ENCODE measurements at places on chromosomes 2 and 18.

GRCh38 chr2:231541645-231542044, 11.4 kb upstream of the NMUR1 start:
- DNase-seq: no peak

DNA sequence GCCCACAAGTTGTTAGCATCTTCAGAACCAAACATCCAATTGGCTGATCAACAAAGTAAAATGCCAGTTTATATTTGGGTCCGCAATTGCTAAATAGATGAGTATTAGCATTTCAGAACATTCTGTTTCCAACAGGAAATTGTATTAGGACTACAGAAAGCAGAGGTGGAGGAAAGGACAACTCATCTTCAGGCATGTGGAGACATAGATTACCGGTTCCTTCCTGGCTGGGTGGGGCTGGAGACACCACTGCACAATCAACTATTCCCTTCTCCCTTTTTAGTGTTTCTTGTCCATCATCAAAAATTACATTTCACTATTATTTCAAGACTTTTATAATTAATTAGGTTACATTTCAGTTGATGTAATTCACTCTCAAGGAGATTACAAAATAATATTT, 83.8 kb downstream of the ADAM23 start:
- DNase-seq: no peak

- DNase-seq: no peak
These were observed 151.3 kb upstream of the THUMPD2 start for GRCh38 chr2:39930175-39930917.

DNA sequence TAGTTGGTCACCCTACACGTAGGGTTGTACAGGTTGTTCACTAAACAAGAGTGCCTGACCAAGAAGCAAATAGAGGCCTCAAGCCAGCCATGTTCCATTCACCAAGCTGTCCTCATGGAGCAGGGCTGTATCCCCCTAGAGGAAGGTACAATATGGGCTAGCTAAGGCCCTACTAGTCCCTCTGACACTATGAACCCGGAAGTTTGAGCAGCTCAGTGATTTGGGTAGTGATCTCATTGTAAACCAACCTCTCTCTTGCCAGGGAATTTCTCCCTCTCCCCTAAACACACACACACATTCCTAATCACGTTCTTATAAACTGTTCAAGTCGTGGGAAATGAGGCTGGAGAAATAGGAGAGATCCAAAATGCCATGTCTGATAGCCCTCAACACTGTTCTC, 6.7 kb upstream of the CYS1 start:
- no peak for DNase-seq

DNA sequence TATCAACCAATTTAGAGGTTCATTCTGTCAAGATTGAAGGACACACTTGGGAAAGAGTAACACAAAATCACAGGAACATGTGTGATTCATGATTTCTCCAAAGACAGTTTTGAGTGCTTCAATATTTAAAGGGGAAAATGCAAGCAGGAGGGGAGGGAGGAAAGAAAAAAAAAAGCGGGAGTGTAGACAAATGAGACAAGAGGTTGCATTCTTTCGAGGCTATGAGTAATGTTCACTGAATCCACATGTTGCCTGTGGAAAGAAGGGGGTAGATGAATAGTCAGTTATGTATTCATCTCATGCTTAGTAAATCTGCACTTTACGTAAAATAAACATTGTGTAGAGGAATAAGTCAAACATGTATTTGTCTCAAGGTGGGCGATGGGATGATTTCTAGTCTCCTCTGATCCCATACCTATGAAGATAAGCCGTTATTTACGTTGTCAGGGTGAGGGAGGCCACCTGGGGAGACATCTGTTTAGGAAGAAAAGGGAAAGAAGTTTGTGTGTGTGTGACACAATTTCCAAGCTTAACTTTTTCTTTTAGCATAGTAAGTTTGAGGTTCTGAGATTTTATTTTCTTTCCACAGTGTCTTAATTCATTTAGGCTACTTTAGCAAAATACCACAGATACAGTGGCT, 211.0 kb upstream of the ZC3H15 start:
- no peak for DNase-seq

- DNase-seq: no peak
These were observed 96.3 kb downstream of the ARMC9 start for GRCh38 chr2:231294571-231295362.

DNA sequence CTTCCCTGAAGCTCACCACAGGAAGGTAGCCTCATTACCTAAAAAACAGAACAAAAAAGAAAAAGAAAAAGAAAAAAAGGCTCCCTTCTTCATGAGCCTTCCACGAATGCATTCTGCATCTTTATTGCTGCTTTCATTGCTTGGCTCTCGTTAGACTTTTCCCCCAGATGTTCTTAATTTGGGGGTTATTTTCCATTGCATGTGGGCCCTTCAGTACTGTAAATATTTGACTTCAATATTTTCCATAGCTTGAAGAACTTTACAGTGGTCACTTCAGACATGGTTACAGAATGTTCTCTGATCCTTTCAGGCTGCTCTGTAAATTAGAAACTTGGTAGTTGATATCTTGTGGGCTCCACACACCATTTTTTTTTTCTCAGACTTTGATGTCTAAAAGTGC, 65.6 kb upstream of the COPS8 start:
- DNase-seq: peak; percentile 64

DNA sequence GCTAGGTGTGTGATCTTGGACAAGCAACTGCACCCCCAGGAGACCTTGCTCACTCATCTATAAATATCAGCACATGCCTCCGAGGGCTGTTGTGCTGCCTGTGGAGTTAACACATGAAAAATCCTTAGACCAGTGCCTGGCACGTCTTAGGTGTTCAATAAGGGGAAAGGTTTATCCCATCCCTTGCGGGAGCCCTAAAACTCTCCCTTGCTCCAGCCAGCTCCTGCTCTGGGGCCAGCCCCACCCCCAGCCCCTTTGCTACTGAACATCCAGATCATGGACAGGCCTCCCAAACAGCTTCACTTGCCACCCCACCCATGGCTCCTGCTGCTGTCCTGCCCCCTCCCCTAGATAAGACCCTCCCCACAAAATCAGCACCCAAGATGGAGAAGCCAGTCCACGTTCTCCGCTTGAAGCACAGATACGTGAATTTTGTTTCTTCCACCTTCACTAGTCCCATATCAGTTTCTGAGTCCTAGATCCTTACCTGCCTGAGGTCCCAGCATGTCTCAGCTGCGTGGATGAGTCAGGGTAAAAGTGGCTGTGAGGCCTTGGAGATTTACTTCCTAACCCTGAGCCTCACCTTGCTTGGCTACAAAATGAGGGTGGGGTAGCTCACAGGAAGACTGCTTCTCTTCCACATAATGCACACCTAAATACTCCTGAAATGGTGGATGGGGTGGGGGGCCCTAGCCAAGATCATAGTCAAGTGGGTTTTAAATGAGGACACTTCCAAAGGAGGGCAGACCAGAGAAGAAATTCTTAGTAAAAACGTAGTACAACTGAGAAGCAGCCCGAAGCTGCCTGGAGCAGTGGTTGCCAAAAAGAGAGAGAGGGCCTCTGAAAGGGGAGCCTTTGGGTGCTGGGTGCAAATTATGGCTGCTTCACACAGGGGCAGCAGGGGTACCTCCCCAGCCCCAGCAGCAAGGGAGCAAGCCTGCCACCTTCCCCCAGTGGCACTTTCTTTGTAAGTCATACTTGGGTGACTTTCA, 40.4 kb downstream of the C1QL2 start:
- no peak for DNase-seq

GRCh38 chr2:113124984-113125855, 2.2 kb upstream of the IL1RN start:
- no peak for DNase-seq

- no peak for DNase-seq
These were observed 77.8 kb downstream of the MYO1B start for GRCh38 chr2:191322828-191323506.

- no peak for DNase-seq
These were observed 82.2 kb downstream of the ADD2 start for GRCh38 chr2:70685771-70686171.

DNA sequence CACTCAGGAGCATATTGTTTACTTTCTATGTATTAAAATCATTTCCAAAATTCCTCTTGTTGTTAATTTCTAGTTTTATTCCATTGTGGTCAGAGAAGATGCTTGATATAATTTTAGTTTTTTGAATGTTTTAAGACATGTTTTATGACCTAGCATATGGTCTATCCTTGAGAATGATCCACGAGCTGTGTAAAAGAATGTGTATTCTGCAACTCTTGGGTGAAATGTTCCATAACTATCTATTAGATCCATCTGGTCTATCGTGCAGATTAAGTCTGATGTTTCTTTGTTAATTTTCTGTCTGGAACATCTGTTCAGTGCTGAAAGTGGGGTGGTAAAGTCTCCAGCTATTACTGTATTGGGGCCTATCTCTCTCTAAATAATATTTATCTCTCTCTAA, 83.3 kb upstream of the EPAS1 start:
- no peak for DNase-seq

DNA sequence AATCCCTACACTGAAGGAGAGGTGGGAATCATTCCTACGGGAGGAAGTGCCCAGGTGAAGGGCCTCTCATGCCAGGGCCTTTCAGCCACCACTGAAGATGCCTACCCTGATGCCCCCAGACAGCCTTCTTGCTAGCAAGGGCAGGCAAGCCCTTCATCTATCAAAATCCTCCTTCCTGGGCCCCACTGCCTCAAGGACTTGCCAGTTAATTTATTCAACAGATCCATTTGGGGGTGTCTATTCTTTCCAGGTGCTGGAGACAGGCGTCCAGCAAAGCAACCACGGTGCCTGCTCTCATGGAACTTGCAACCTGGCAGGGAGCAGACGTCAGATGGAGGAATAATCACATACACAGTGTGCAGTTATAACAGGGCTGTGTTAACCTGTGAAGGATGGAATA, 95.5 kb downstream of the GYPC start:
- DNase-seq: no peak

- DNase-seq: no peak
These were observed 222.7 kb downstream of the GCA start for GRCh38 chr2:162566666-162567065.

DNA sequence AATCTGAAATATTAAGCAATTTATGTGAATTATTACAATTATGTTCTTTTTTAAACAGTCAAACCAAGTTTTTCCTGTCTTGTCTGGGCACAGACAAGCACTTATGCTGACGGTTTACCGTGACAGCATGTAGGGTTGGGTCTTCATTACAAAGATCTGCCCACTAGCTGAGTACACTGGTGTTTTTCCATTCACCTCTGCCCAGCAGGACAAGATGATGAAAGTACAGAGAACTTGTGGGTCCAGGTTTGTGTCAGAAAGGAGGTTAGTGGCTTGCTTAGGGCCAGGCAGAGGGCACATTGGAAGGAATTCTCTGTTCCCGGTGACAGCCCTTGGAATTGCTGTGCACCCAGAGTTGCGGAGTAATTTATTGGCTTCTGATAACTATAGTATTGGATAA, 14.0 kb downstream of the NABP1 start:
- no peak for DNase-seq

DNA sequence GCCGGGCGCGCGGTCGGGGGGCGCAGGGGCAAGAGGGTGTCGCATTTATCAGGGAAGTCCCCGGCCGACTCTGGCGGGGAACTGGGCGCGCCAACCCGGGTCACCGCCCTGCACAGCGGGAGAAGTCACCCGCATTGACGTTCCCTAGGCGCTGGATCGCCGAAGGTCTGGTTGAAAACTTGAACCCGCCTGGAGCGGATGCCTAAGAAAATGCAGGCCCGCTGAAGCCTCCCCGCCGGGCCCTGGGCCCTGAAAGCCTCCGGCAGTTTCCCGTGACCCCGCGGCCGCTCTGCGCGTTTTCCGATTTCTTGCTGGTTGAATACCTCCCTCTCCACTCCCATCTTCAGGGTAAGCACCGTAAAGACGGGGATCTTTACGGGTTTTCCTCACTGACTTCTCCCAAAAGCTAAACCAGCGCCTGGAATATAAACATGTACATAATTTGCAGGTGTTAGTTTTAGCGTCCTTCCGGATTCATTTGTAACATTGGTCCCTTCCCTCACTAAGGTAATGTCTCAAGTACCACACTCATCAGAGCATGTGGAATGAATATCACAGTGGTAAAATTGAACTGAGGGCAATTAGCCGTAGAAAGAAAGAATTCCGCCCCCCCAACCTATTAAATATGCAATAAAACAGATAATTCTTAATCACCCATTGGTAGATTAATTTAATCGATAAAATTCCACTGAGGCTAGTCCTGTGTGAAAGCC, 675 bp upstream of the SPIRE1 start:
- no peak for DNase-seq

- no peak for DNase-seq
These were observed 257.5 kb downstream of the SETBP1 start for GRCh38 chr18:44937960-44938719.

DNA sequence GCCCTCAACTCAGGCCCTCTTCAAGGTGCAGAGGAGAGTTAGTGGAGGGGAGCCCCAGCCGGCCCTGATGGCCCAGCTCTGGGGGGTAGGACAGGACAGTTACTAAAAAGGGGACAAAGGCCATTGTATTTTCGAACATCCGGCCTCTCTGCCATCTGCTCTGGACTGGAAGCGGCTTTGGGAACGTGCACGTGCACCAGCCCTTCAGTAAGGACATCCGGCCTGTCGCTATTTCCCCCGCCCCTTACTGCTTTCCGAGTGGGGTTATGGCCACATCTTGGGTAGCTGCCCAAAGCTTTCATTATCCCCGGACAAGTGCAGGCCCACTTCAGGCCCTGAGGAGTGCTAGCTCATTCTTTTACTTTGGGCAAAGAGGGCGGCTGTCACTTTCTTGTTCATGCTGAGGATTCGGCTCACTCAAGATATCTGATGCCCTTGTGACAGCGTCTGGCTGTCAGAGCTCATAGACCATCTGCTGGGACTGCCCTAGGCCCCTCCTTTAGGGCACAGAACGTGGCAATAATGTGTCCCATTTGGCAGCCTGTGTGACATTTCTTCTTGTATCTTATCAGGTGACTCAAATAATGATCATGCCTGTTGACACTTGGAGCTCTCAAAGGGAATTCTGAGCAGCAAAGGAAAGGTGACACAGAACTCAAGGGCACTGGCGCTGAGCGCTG, 17.5 kb downstream of the SLC4A3 start:
- no peak for DNase-seq

DNA sequence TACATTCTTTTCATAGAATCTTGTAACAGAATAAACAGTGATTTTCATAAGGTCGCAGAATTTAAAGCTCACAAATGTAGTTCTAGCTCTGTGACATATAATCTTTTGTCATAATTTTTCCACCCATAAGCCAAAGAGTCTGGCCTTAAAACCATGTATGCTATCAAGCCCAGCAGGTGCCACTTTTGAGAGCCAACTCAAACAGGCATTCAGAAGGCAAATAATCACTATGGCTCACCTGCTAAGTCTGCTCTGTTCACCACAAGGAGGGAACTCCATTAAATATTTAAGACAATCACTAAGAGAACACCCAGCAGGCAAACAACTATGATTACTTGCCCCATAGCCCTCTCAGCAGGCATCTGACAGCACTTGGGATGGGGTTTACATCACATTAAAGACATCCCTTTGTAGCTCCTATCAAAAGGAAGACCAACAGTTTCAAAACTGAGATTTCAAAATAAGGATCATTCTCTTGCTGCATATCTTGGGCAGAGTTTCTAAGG, 241.6 kb downstream of the PDE11A start:
- no peak for DNase-seq

Measured in fibroblast of the conjunctiva (primary cell).